Hepatic stellate cell (primary cell): ENCODE measurements at places on chromosomes 1 and 21.

GRCh38 chr21:44844256-44844655, 26.4 kb upstream of the SUMO3 start:
- no peak for DNase-seq

- no peak for DNase-seq
Observed at GRCh38 chr1:3924186-3924824, 24.2 kb upstream of the C1orf174 start.

- DNase-seq = no peak
Observed at GRCh38 chr1:37149296-37149695, 115.0 kb upstream of the GRIK3 start.

- no peak for DNase-seq
Observed at GRCh38 chr1:9044236-9044635, 18.0 kb upstream of the SLC2A7 start.

- DNase-seq = no peak
Observed at GRCh38 chr1:55690366-55690765, 475.2 kb upstream of the USP24 start.

GRCh38 chr1:117674521-117675400, 68.9 kb downstream of the TENT5C start:
- no peak for DNase-seq

GRCh38 chr1:84803604-84804003, 89.4 kb downstream of the LPAR3 start:
- DNase-seq = no peak

- no peak for DNase-seq
Observed at GRCh38 chr1:80059940-80060339, 1053.4 kb upstream of the ADGRL4 start.

DNA sequence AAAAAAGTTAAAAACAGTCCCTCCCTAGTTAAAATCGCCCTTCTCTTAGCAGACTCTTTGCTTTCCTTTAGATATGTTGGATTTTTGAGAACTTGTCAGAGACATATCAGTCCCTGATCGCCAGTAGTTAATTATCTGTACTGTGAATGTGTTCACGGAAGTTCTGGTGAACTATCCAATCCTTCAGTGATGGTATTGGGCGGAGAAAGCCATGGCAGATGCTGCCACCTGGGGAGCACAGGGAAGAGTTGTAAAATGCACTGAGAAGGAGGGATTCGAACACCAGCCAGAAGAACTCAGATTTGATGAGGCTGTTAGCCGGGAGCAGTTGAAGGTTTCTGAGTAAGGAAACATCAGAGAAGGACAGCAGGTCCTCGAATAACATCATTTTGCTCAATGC, 17.5 kb upstream of the KIF14 start:
- no peak for DNase-seq

DNA sequence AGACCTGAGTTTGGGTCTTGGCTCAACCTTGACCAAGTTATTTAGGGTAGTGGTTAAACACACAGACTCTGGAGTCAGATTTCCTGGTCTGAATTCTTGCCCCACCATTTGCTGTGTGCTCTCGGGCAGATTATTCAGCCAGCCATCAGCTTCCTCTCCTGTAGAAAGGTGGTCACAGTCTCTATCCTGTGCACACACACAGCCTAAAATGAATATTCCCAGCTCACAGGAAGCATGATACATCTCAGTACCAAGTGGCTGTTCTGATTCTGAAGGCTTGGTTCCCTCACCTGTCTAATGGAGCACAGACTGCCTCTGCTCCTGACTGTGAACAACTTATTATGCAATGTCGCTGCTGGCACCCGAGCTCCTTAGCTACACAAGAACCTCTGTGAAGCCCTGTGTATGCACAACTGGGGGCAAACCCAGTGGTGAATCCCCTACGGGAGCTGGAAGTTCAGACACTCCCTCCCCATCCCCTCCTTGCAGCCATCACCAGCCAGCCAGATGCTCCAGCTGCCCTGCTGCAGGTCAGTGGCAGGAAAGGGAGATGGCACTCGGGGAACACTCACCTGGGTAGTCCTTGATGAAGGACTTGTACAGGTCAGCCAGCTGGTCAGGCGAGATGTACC, 13.7 kb downstream of the ENO1 start:
- no peak for DNase-seq

DNA sequence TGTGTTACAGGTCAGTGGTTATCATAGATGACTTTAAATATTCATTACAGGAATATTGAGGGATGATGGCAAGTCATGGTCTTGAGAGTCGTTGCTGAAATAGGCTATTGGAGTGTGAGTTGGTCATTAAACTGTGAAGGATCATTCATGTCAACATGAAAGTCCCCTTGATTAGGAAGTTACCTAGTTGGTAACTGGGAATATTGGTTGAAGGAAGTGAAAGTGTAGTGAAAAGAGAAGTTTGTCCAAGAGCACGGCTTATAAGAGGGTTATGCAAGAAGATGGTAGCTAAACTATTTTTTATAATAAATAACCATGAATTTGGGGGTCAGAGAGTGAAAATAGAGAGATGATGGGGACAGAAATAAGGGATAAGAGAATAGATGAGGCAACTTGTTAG, 16.9 kb downstream of the CRB1 start:
- no peak for DNase-seq

GRCh38 chr1:229627003-229627402, 956 bp downstream of the URB2 start:
- no peak for DNase-seq
